SHP77 treated with DMSO at 0.1 percent for 48 hours (cell line): ENCODE measurements at places on chromosomes 2 and 18.

DNA sequence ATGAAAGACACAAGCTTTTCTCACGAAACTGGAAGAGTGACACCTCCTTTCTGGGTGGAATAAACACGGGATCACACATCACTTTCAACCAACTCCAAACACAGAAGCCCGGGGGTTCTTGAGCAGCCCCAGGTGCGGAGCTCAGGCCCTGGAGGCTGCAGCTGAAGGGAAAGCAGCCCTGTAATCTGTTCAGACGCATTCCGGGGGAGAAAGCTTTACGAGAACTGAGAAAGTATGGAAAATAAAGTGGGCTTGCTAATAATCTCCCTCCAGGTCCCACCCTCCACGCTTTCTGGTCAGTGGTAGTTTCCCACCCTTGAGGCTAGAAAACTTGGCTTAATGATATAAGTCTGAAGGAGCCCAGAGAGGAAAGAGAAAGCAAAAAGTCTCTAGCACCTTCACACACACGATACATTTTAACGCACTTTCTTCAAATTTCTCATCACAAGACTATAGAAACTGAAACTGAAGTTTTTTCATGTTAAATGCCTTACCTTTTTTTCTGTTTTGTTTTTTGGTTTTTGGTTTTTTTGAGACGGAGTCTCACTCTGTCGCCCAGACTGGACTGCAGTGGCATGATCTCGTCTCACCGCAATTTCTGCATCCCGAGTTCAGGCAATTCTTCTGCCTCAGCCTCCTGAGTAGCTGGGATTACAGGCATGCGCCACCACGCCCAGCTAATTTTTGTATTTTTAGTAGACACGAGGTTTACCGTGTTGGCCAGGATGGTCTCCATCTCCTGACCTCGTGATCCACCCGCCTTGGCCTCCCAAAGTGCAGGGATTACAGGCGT, 141.3 kb downstream of the AFF3 start:
- DNase-seq: no peak

GRCh38 chr2:22800412-22800811, 584.6 kb upstream of the KLHL29 start:
- DNase-seq: no peak

DNA sequence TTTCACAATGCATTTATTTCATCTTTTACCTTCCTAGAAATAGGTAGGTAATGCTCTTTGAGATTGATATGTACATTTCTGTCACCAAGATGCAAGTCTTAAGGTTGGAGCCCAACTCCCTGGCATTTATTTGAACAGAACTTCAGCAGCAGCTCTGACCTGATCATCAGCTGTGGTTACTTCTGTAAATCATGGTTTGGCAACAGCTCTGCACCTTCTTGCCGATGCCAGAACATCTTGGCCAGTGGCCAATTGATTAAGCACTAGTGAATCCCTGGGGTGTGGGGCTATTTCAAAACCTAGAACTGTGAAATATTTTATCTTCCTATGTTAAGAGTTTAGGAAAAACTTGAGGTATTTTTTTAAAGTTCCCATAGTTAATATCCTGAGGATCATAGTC, 124.8 kb upstream of the NYAP2 start:
- peak; percentile 55 for DNase-seq

GRCh38 chr18:56136105-56136504, 502.3 kb downstream of the TXNL1 start:
- no peak for DNase-seq
